ENCODE measurements at places on chromosomes 16 and 17. TPM values are rescaled to one million over a fixed set of nuclear protein-coding genes. Genes with fewer than 3 reads are reported as not detected.

The HBA2 gene
- total RNA-seq, result not detected

The NATD1 gene
- total RNA-seq, result 15.4 TPM

The ABCA6 gene
- total RNA-seq, result 98.0 TPM

The CDH11 gene
- 991 TPM for total RNA-seq

The KLHDC4 gene
- 7.9 TPM for total RNA-seq

The NPTX1 gene
- total RNA-seq, result under 0.01 TPM

The CLEC18A gene
- total RNA-seq, result 0.24 TPM

The CHRNB1 gene
- total RNA-seq, result 2.5 TPM

The PLK1 gene
- total RNA-seq, result 4.1 TPM

The MBTPS1 gene
- 81.0 TPM for total RNA-seq

The MT1A gene
- 0.88 TPM for total RNA-seq

The FOXJ1 gene
- not detected for total RNA-seq

The NOD2 gene
- total RNA-seq, result 0.49 TPM

The ZG16 gene
- not detected for total RNA-seq

The PRAC2 gene
- total RNA-seq, result not detected

The CHD9NB gene
- total RNA-seq, result 5.1 TPM

The DBF4B gene
- 1.4 TPM for total RNA-seq

The TIMP2 gene
- 392 TPM for total RNA-seq

The HS3ST6 gene
- total RNA-seq, result not detected
